ENCODE measurements at places on chromosomes 2 and 18. TPM values are rescaled to one million over a fixed set of nuclear protein-coding genes. Genes with fewer than 3 reads are reported as not detected.

DPP10 gene
- not detected for total RNA-seq

ATF2 gene
- 46.1 TPM for total RNA-seq

CREG2 gene
- 1.3 TPM for total RNA-seq

DNAJC27 gene
- total RNA-seq, result 4.6 TPM

DTNB gene
- total RNA-seq, result 17.3 TPM

GRCh38 chr2:240590681-240591111 lies 4.2 kb downstream of the CAPN10 start:
- no peak overlapping the region for H3K4me3 ChIP-seq
- H3K27me3 ChIP-seq, result no peaks in the 10 kb centered on the region
- H3K4me1 ChIP-seq, result peaks cover 19% of the 10 kb centered on the region
- H3K27ac ChIP-seq, result no peak overlapping the region
- peaks cover 19% of the 10 kb centered on the region for H3K36me3 ChIP-seq
- DNase-seq, result no peak

DNA sequence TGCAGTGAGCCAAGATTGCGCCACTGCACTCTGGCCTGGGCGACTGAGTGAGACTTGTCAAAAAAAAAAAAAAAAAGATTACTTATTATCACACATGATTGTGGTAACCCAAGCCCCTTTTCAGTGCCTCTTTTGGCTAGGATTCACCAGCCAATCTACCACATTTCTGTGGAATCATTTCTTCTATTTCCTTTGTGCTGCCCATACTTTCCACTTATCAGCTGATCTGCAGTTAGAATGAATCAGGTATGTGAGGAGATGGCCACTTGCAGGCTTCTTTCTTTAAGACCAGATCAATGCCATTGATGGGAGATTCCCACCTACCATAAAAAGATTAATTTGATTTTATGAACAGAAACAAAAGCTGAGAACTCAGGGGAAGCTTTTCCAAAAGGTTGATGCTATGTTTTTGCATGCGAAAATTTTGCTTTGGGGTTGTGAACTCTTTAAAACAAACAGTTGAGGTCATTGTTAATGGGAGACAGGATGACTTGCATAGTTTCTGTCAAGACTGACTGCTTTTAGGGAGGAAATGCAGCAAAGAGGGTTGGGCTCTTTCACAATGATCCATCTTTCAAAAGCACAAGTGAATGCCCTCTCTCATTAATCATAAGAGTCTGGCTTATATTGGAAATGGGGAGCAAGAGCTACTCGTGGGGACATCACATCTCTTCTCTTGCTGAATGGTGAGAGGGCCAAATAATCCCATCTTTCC lies 66.9 kb upstream of the CYP26B1 start:
- no peaks in the 10 kb centered on the region for H3K27me3 ChIP-seq
- peak; percentile 9 for DNase-seq
- no peaks in the 10 kb centered on the region for H3K36me3 ChIP-seq

GRCh38 chr2:121470917-121471316 lies 59.8 kb upstream of the RNU4ATAC start:
- DNase-seq, result no peak
- no peaks in the 10 kb centered on the region for H3K27me3 ChIP-seq
- no peak overlapping the region for H3K27ac ChIP-seq
- peaks cover 30% of the 10 kb centered on the region for H3K36me3 ChIP-seq
- no peak overlapping the region for H3K4me3 ChIP-seq

GRCh38 chr2:67880291-67880761 lies 182.5 kb downstream of the C1D start:
- no peak overlapping the region for H3K27ac ChIP-seq
- no peak for DNase-seq
- H3K36me3 ChIP-seq, result no peaks in the 10 kb centered on the region
- peaks cover 22% of the 10 kb centered on the region for H3K27me3 ChIP-seq
- H3K4me1 ChIP-seq, result no peaks in the 10 kb centered on the region

DNA sequence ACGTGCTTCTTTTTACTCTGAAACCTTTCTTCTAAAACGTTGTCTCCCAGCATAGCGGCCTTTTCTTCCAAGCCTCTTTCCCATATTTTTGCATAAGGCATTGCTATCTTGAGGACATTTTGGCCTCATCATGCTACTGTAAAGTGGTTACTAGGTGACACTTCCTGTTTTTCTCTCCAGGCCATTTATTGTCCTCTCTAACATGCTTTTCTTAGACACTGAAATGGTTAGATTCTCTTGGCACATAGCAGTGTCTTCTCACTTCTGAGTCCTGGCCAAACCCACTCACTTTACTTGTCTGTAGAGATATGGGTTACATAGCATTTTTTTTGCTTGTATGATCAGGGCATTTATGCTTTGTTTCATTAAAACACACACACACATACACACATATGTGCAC lies 50.1 kb upstream of the KCNH7 start:
- H3K27me3 ChIP-seq, result no peaks in the 10 kb centered on the region
- no peaks in the 10 kb centered on the region for H3K36me3 ChIP-seq
- H3K27ac ChIP-seq, result no peak overlapping the region
- H3K4me1 ChIP-seq, result no peaks in the 10 kb centered on the region

GRCh38 chr2:588074-588645 lies 89.0 kb downstream of the TMEM18 start:
- H3K27ac ChIP-seq, result no peak overlapping the region
- H3K36me3 ChIP-seq, result no peaks in the 10 kb centered on the region
- no peaks in the 10 kb centered on the region for H3K27me3 ChIP-seq
- no peak overlapping the region for H3K4me3 ChIP-seq

GRCh38 chr2:97910403-97911205 lies 85.1 kb downstream of the TMEM131 start:
- no peak overlapping the region for H3K27ac ChIP-seq
- H3K4me1 ChIP-seq, result peaks cover 13% of the 10 kb centered on the region
- no peaks in the 10 kb centered on the region for H3K36me3 ChIP-seq

GRCh38 chr18:35430721-35431373 lies 53.7 kb upstream of the ZNF396 start:
- no peak overlapping the region for H3K27ac ChIP-seq
- no peaks in the 10 kb centered on the region for H3K36me3 ChIP-seq
- no peak for DNase-seq
- H3K4me3 ChIP-seq, result no peak overlapping the region

All from Calu3 (cell line).